Stimulated activated CD4-positive, alpha-beta T cell treated with anti-CD3 and anti-CD28 coated beads, TNF-alpha, amount 100 ng/mL, for 48 hours (primary cell): ENCODE measurements at places on chromosomes 5 and 9.

GRCh38 chr5:110288766-110289511, 437.5 kb downstream of the TMEM232 start:
- DNase-seq = no peak

DNA sequence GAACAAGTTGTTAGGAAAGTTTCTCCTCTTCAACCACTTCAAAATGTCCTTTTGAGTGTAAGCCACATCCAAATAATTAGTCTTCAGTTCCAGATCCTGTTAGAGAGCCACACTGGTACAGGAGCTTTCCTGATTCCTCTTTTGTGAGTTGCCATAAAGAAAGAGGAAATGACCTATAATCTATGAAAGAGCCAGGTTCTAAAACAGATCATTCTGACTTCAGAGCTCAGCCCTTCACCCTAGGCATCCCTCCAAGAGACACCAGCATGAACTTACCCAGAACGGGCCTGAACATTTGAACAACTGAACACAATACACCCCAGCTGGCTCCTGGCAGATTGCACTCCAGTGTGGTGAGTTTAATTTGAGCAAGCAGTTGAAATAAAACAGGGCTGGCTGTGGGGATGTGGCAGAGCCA, 25.7 kb downstream of the SLC1A1 start:
- DNase-seq = no peak

DNA sequence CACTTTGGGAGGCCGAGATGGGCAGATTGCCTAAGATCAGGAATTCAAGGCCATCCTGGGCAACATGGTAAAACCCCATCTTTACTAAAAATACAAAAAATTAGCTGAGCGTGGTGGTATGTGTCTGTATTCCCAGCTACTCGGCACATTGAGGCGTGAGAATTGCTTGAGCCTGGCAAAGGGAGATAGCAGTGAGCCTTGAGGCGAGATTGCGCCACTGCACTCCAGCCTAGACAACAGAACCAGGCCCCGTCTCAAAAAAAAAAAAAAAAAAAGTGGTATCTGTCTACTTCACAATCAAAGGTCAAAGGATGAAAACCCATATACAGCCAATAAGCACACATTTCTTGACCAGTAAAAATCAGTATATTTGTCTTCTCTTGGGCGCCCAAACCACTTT, 728.5 kb upstream of the ADAMTS16 start:
- DNase-seq = no peak

GRCh38 chr5:72074251-72074650, 33.0 kb upstream of the MAP1B start:
- DNase-seq = no peak

- DNase-seq = no peak
These were observed 276.3 kb downstream of the EPB41L4A start for GRCh38 chr5:112142769-112143270.

DNA sequence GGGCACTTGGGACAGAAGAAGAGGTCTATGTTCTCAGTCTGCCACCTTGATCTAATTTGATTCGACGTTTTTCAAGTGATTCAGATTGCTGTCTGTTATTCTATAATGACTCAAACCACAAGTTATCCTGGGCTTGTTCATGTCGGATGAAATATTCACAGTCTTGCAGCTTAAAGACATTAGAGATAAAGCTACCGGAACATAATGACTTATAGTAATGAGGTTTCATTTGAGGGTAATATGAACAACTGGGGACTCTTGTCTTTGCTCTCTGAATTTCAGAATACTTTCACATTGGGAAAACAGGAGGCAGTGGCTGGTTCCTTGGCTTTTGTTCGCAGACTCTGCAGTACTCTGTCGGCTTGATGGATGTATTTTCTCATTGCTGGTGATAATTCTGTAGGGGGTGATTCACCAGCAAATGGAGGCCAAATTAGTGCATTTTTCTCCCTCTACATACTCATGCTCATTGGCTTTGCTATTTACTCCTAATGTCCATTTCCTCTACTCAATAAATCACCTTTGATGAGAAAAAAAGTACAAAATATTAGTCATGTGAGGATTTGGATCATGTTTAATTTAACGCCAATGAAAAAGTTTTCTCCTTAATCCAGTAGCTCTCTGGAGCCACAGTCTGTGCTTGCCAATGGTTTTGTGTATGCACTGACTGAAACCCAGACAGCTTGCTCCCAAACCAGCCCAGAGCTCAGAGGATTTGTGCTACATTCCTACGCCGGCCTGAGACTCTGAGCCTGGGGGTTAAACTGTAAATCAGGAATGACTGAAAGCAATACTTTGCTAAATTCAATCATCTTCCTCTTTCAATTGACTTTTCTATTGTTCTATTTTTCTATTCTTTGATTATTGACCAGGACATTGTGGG, 154.7 kb upstream of the ANKH start:
- DNase-seq = no peak

DNA sequence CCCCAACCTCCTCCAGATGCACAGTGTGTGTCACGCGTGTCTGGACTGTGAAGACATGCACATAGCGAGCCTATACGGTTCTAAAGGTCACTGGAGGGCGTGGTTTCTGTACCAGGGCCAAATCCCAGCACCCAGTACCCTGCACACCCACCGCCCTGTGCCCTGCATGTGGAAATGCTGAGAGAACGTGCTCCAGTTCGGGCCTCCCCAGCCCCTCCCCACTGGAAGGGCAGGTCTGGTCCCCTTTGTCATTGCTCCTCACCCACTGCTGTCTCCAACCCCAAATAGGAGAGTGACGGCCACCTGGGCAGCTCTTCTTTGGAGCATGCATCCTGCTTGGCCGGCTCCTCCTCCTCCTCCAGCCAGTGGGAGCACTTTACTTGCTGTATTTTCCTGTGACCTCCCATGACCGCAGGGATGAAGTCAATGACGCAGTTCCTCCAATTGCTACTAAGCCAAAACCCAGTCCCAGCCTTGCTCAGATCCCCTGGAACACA, 116.7 kb downstream of the WNK2 start:
- DNase-seq = no peak

DNA sequence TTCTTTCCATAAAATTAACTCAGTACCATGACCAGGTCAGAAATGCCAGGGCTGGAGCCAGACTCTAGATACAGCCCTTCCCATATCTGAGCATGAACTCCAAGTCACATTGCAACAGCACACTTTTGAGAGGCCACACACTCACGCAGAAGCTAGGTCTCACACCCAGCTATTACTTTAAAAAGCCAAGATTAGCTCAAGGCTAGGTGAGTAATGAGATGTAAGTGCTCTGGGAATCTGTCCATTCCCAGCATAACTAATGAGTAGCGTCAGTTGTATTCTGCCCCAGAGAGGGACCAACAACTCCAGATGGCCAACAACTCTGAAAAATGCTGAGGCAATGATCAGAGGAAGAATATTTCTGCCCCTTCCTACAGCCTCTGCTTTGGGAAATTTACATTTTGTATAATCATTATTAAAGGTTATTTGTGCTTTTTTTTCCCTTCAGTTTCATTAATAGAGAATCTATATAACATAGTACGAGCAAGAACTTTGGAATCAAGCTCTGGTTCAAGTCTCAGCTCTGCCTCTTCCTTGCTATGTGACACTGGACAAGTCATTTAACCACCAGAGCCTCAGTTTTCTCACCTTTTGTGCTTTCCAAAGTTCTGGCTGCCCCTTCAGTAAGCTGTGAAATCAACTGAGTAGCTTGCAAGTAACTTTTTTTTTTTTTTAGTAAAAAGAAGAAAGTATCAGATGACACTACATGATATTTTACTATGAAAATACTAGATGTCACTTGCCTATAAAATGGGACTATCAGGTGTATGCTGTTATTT, 118.3 kb downstream of the NR6A1 start:
- no peak for DNase-seq

GRCh38 chr5:119515192-119515591, 62.9 kb downstream of the HSD17B4 start:
- no peak for DNase-seq

- no peak for DNase-seq
These were observed 256.5 kb upstream of the FBXL7 start for GRCh38 chr5:15243301-15244020.
